Hindlimb muscle (tissue), 1 donor: ENCODE measurements at places on chromosomes 13 and 19. TPM values are rescaled to one million over a fixed set of nuclear protein-coding genes. Genes with fewer than 3 reads are reported as not detected.
A peak's percentile ranks its signal among the peaks of the same experiment; 100 is the strongest.

GRCh38 chr13:48976576-48977285 lies 1.0 kb downstream of the FNDC3A start:
- DNase-seq, result peak; percentile 69

Gene TBXA2R
- polyA plus RNA-seq, result 3.4 TPM

GRCh38 chr19:39405261-39405957 lies 1.2 kb upstream of the ZFP36 start:
- DNase-seq, result no peak

GRCh38 chr19:3440082-3440481 lies 40.2 kb downstream of the SMIM24 start:
- no peak for DNase-seq

Gene RGS9BP
- 0.06 TPM for polyA plus RNA-seq
